ENCODE measurements at places on chromosomes 5 and 9. TPM values are rescaled to one million over a fixed set of nuclear protein-coding genes. Genes with fewer than 3 reads are reported as not detected.

SPACA9 gene
- 2.0 TPM for total RNA-seq

C5orf63 gene
- 3.6 TPM for total RNA-seq

PCDHA11 gene
- 0.57 TPM for total RNA-seq

CRHBP gene
- total RNA-seq = not detected

NTNG2 gene
- 1.1 TPM for total RNA-seq

TMOD1 gene
- not detected for total RNA-seq

RNF208 gene
- 0.43 TPM for total RNA-seq

GRAMD2B gene
- total RNA-seq = 12.7 TPM

PHF19 gene
- 20.1 TPM for total RNA-seq

TMEM171 gene
- total RNA-seq = 5.5 TPM

OR1J2 gene
- total RNA-seq = not detected

DIAPH1 gene
- total RNA-seq = 38.7 TPM

HK3 gene
- under 0.01 TPM for total RNA-seq

APBB3 gene
- 31.1 TPM for total RNA-seq

SLC6A19 gene
- not detected for total RNA-seq

C9orf50 gene
- total RNA-seq = not detected

CCDC192 gene
- not detected for total RNA-seq

PCDHA1 gene
- not detected for total RNA-seq

LRRC19 gene
- total RNA-seq = not detected

SPAG8 gene
- total RNA-seq = 0.66 TPM

SURF2 gene
- total RNA-seq = 17.0 TPM

DOLK gene
- total RNA-seq = 40.4 TPM

PCDHB1 gene
- total RNA-seq = not detected

PCDHB3 gene
- 0.29 TPM for total RNA-seq

GGTA1 gene
- not detected for total RNA-seq

GPR150 gene
- under 0.01 TPM for total RNA-seq

DENND4C gene
- total RNA-seq = 52.4 TPM

ADGRD2 gene
- not detected for total RNA-seq

PCDHA9 gene
- total RNA-seq = under 0.01 TPM
